ENCODE measurements at places on chromosomes 3 and 15.
A peak's percentile ranks its signal among the peaks of the same experiment; 100 is the strongest.

DNA sequence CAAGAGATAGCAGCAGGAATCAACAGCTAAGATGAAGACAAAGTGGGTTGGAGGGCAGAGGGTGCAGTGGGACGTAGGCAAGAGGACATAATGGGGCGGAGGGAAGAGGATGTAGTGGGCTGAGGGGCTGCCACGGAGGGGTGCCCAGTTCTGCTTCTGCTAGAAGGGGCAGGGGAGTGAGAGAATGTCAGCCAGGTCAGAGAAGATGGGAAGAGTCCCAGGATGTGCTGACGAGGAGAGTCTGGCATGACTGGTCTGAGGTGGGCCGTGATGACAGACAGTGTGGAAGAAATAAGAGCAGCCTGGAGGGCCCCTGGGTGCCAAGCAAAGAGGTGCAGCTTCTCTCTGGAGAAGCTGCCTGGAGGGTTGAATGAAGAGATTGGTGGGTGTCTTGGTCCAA, 4.0 kb downstream of the SPSB4 start:
- DNase-seq = no peak

DNA sequence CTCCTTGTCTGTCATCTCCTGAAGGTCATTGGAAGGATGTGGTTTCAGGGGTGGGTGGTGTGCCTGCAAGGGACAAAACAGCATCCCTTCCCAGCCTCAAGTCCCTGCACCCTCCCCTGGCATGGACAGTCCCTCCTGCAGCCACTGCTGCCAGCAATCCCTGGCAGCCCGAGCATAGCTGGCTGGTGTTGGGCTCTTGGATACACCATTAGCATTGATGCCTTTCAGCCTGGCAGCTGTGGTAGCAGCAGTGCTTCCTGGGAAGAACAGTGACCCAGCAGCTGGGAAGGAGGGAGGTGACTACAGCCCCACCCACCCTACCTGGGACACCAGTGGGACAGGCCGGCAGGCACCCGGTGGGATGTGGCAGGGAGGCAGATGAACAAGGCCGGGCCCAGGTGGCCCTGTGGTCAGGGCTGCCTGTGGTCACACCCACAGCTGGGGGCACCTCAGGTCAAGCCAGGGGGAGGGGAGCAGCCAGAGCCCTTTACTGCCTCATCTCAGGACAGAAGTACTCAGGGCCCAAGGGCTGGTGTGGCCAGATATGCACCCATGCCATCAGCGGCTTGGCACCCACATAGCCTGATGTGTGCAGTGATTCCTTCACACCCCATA, 32.9 kb upstream of the TMEM115 start:
- DNase-seq = no peak

GRCh38 chr3:182562274-182562673, 231.0 kb upstream of the ATP11B start:
- DNase-seq = no peak

DNA sequence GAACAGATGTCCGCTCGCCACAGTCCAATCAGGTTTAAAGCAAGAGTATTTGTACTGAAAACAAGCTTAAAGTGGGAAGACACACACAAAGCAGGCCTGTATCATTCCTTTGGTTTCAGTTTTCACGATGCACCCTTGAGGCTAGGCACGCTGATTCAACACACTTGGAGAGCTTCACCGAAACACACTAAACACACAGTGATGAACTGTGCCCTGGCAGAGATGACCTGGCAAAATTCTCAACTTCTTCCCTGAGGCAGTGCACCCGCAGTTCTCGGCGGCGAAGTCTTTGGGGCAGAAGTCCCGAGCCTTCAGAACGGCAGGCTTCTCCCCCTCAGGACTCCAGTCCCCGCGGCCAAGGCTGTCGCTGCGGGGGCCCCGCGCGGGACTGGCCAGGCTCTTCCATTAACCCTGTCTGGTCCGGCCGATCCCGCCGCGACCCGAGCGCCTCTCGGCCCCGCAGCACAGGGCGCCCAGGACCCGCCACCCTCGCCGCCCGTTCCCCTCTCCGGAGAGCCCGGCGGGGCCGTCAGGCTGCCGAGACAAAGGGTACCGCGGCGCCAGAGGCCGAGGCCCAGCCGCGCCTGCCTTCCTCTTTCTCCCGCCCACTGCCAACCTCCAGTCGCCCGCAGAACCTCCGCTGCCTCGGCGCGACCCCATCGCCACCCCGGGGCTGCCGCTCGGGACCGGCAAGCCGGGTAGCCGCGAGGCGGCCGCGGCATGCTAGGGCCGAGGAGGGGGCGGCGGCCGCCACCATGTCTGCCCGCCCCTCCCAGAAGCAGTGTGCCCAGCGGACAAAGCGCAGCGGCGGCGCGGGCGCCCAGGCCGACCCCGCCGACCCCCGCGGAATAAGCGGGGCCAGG, 792 bp downstream of the GABPB1 start:
- peak; percentile 57 for DNase-seq

DNA sequence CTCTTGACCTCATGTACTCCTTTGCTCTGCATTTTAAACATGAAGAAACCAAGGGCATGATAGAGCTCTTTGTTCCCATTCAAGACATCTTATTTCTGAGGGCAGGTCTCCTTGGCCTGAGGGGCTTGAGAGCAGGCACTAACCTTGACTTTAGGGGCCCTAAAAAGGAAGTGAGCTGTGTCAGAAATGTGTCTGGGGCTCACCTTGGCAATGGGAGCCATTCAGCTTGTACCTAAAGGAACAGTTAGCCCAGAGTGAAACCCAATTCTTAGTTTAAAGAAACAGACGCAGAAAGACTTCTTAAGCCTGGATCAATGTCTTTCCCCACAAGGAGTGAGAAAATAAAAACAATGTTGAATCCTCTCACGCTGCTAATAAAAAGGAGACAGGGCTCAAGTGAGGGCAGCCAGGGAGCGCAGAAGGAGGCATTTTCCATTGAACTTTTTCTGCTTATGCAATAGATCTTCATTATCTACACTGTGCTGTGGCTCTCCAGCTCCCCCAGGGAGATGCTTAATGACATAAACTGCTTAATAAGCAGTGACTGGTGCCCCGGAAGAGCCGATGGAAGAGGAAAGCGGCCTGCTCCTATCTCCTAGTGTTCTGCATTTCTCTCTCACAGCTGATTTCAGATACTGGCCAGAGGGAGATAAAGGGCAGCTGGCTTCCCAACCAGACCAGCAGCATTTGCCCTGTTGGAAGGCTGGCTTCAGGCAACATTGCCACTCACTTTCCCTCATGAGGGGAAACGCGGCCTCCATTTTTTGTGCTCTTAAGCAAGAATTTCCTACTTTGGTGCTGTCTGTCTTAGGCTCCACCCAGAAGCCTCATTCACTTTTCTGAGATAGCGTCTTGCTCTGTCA, 152.0 kb downstream of the OPA1 start:
- no peak for DNase-seq

GRCh38 chr3:145716519-145716918, 444.5 kb downstream of the PLOD2 start:
- DNase-seq = no peak

DNA sequence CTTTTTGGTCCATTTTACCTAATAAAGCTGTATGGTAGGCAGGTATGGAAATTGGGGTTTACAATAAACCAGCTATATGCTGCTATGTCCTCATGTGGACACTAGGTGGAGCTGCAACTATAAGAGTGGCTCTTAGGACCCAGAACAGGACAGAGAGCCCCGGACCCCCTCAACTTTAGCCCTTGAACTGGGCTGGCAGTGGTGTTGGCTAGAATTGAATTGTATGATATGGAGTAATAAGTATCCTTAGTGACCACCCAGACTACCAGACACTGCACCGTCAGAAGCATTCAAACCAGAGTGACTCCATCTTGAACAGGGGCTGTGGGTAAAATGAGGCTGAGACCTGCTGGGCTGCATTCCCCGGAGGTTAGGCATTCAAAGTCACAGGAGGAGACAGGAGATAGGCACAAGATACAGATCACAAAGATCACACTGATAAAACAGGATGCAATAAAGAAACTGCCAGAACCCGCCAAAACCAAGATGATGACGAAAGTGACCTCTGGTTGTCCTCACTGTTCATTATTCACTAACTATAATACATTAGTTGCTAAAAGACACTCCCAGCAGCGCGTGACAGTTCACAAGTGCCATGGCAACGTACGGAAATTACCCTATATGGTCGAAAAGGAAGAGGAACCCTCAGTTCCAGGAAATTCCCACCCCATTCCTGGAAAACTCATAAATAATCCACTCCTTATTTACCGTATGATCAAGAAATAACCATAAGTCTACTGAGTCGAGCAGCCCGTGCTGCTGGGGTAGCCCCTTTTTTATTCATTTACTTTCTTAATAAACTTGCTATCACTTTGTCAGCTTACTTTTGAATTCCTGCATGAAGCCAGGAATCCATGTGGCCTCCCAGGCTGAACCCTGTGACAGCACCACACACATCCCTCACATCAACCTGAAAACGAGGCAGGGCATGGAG, 68.7 kb upstream of the BLM start:
- DNase-seq = peak; percentile 100

DNA sequence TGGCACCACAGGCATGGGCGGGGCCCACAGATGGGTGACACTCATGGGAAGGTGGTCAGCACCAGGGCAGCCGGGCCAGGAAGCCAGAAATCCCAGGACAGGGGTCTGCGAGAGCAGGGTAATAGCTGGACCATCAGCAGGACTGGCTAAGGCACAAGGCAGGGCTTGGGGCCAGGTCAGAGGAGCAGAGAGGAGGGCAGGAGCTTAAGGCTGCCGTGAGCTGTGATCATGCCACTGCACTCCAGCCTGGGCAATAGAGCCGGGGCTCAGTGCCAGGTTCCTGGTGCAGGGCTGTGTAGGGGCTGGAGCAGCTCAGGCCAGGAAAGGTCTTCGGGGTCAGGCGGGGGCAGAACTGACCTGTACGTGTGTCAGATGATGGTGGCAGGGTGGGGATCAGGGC, 64.2 kb upstream of the LINGO1 start:
- DNase-seq = no peak

- no peak for DNase-seq
Observed at GRCh38 chr3:145752576-145752975, 408.4 kb downstream of the PLOD2 start.

DNA sequence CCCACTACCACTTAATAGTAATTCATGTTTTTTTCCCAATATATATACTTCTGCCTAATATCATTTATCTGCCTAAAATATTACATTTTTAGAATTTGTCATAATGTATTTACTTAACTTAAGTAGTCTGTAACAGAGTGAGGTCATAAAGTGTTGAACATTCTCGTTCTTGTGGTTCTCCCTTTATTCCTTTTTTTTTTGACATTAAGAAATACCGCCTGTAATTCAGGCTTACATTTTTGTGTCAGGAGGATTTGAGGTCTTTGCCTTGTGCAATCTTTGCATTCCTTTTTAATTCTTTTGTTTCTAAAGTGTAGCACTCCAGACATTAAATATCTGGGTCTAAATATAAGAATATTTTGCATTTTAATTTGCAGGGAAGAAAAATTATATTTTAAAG, 315.4 kb downstream of the PTPRG start:
- DNase-seq = peak; percentile 60

GRCh38 chr3:23438657-23439056, 235.5 kb downstream of the UBE2E2 start:
- no peak for DNase-seq

GRCh38 chr15:96276438-96277210, 53.9 kb upstream of the NR2F2 start:
- DNase-seq = no peak

DNA sequence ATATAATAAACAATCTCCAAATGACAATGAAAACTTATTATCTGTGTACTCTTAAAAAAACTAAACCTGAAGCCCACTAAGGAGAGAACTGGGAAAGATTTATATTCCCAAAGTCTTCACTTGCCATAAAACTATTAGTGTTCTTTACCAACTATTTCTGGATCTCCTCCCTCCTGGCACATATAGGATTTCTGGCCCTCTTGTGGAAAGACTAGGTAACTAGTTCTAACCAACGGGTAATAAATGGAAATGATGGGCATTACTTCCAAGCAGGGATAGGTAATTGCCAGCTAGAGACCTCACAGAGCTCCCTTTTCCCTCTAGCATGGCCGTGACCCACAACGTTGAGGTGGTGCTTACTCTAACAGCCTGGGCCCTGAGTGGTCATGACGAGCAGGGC, 110.1 kb downstream of the DNAH12 start:
- DNase-seq = no peak

- peak; percentile 95 for DNase-seq
Observed at GRCh38 chr3:174331095-174331800, 527.9 kb upstream of the NAALADL2 start.

- no peak for DNase-seq
Observed at GRCh38 chr3:192930577-192930976, 12.9 kb upstream of the MB21D2 start.

DNA sequence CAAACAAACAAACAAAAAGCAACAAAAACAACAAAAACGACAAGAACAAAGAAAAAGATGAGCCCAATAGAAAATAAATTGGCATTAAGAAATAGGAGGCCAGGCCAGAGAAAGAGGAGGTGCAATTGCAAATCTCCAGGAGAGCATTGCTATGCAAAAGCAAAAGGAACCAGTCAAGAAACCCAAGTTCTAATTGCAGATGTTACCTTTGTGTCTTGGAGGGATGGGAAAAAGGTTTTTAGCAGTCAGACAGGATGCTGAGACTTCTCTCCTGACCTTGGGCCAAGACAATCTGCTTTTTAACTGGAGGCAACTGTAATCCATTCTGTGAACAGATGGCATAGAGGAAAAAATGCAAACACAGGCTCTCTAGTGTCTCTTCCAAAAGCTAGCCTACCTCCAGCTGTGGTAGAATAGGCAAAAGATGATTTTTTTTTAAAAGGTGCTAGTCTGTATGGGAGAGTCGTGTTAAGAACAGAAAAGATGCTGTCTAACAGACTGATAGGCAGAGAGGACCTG, 56.4 kb downstream of the LSAMP start:
- DNase-seq = no peak

GRCh38 chr3:129820587-129820986, 72.9 kb downstream of the TMCC1 start:
- DNase-seq = peak; percentile 46

- DNase-seq = no peak
Observed at GRCh38 chr15:56244811-56245576, 1.3 kb upstream of the RFX7 start.

- no peak for DNase-seq
Observed at GRCh38 chr15:50057905-50058639, 61.0 kb downstream of the ATP8B4 start.

DNA sequence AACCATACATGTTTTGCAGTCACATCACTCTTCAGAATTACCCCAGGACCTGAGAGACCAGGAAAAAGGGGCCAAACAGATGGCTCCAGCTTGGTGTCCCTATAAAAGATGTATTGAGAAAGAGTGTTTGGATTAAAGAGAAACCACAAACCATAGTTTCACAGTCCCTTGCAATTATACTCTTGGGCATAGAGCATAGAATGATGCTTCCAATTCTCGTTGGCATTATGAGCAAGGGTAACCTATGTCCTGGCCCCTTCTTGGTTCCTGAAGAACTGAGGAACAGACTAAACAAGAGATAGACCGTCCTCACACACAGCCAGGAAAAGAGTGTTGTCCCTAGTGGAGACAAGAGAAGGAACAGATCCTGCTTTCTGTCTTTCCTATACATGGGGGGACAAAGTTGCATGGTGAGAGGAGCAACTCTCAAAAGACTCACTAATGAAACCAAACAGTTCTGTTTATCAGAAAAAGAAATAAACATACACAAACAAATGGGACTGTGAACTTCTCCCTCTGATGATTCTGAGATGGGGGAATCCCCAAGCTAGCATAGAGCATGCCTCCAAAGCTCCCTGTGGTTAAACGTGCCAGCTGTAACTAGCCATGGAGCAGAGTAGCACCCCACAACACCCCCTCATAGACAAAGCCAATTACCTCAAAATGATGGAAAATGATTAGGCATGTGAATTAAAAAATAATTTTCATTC, 908.6 kb downstream of the NTRK3 start:
- DNase-seq = no peak

Measured in MV-4-11 (cell line).